Sigmoid colon (tissue), 7 donors: ENCODE measurements at places on chromosomes 1 and 21.

- H3K27ac ChIP-seq = no peak overlapping the region
- peaks cover 26% of the 10 kb centered on the region for H3K4me1 ChIP-seq
- H3K27me3 ChIP-seq = peaks cover 19% of the 10 kb centered on the region
- H3K36me3 ChIP-seq = no peaks in the 10 kb centered on the region
These were observed 2.8 kb upstream of the ADORA1 start for GRCh38 chr1:203124546-203125317.

GRCh38 chr21:45817345-45817744 lies 164.2 kb upstream of the COL6A1 start:
- no peak overlapping the region for H3K27ac ChIP-seq
- no peaks in the 10 kb centered on the region for H3K27me3 ChIP-seq
- no peaks in the 10 kb centered on the region for H3K36me3 ChIP-seq
- H3K4me3 ChIP-seq = no peak overlapping the region
- no peak for DNase-seq

DNA sequence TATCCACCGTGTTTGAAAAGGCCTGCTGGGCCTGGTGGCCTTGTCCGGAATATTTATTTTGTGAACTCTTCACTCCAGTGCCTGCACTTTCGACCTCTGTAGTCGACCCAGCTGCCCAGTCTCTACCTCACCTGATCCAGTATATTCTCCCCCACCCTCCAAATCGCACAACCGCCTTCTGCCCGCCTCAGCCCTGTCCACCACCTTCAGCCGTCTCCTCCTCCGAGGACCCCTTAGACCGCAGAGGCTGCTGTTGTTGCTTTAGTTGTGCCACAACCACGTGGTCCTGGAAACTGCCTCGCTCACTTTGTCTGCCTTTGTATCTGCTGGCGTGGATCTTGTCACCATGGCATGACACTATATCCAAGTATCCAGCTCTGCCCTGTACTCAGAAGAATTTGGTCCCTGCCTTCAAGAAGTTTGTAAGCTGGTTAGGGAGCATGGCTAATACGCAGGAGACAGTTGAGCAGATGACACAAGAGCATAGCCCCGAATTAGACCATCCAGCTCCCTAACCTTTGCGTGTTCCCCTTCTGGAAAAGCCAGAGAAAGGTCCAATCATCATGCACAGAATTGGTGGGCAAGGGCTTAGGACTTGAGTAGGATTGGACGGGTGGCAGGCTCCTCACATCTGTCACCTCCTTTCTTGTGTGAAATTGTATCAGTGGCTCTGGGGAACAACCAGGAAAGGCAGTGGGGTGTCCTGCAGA lies 1.5 kb downstream of the PHGDH start:
- peaks cover 20% of the 10 kb centered on the region for H3K4me1 ChIP-seq
- H3K27me3 ChIP-seq = no peaks in the 10 kb centered on the region
- no peaks in the 10 kb centered on the region for H3K36me3 ChIP-seq
- DNase-seq = no peak
- peak overlapping the region; percentile 53 for H3K4me3 ChIP-seq
- H3K27ac ChIP-seq = peak overlapping the region; percentile 84

- no peaks in the 10 kb centered on the region for H3K36me3 ChIP-seq
- H3K4me3 ChIP-seq = no peak overlapping the region
- H3K4me1 ChIP-seq = no peaks in the 10 kb centered on the region
- H3K27ac ChIP-seq = no peak overlapping the region
- peaks cover 8% of the 10 kb centered on the region for H3K27me3 ChIP-seq
- no peak for DNase-seq
These were observed 3.2 kb downstream of the SH2D5 start for GRCh38 chr1:20729155-20729931.

DNA sequence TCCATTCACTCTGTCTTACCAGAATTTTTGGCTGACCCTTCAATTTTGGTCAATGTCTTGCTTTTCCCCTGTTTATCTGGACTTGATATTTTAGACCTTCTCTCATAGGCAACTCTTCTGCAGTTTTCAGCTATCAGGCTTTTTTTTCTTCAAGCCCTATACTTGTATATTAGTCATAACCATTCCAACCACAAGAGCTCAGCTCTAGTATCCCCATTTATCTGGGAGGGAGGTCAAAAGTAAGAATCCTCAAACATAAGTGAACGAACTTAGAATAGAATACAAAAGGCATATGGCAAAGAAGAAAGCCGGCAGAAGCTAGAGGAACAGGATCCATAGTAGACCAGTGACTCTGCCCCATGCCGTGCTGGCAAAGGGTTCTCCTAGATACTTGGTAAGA lies 45.9 kb upstream of the TNFSF4 start:
- DNase-seq = no peak
- no peaks in the 10 kb centered on the region for H3K4me1 ChIP-seq
- H3K27me3 ChIP-seq = no peaks in the 10 kb centered on the region
- no peak overlapping the region for H3K4me3 ChIP-seq

DNA sequence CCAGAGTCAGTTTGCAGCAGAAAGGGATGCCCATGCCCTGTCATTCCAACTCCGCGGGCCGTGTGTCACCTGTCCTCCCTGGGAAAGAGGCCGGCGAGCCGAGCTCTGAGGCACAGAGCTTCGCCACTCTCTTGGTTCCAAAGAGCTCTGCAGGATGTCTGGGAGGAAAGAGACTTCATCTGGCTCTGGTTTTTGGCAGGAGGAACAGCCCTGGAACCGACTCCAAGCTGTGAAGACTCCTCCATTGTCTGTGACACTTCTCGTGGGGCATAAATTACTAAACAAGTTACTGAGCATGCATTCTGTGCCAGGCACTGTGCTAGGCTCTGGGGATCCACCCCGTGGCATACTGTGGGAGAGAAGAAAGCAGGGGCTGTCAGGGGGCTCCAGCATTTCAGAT lies 3.9 kb upstream of the FAM151A start:
- no peak overlapping the region for H3K4me3 ChIP-seq
- no peaks in the 10 kb centered on the region for H3K27me3 ChIP-seq
- H3K36me3 ChIP-seq = no peaks in the 10 kb centered on the region
- DNase-seq = no peak

DNA sequence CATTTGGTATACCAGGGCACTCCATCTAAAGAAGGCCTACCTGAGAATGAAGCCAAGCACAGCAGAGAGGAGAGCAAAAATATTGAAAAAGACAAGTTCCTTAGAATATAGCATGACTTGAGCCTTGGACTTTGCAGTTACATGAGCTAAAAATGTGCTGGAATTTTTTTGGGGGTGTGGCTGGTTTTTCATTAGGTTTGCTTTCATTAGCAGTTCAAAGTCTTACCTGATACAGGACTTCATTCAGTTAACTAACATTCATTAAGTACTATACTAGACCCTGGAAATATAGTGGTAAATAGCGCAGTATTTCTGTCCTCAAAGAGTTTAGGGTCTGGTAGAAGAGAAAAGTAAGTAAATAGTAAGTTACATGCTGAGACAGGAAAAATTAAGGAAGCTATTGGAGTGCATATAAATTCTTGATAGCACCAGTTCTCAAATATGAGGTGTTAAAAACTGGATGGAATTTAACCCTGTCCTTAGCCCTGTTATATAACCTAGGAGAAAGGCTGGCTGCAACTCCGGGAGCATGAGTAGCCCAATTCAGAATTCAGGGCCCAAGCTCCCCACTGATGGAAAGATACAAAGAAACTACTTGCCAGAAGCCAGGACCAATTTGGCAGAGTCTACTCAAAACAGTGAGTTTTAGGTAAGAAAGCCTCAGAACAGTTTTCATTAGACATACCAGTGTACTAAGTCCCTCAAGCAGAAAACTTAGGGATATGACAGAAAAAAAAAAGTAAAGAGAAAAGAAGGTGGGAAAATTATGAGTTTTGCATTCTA lies 3.1 kb upstream of the DOCK7 start:
- no peaks in the 10 kb centered on the region for H3K4me1 ChIP-seq
- H3K27me3 ChIP-seq = no peaks in the 10 kb centered on the region
- no peak overlapping the region for H3K4me3 ChIP-seq
- no peaks in the 10 kb centered on the region for H3K36me3 ChIP-seq
- H3K27ac ChIP-seq = peak overlapping the region; percentile 65
- DNase-seq = no peak

- H3K4me3 ChIP-seq = peak overlapping the region; percentile 71
- no peaks in the 10 kb centered on the region for H3K36me3 ChIP-seq
- peak overlapping the region; percentile 92 for H3K27ac ChIP-seq
- H3K27me3 ChIP-seq = no peaks in the 10 kb centered on the region
These were observed 827 bp downstream of the FMN2 start for GRCh38 chr1:240092301-240093119.

- no peaks in the 10 kb centered on the region for H3K36me3 ChIP-seq
- H3K27ac ChIP-seq = no peak overlapping the region
- no peak for DNase-seq
- peaks cover 16% of the 10 kb centered on the region for H3K4me1 ChIP-seq
- peaks cover 11% of the 10 kb centered on the region for H3K27me3 ChIP-seq
These were observed 175.1 kb downstream of the CAMTA1 start for GRCh38 chr1:6960291-6960811.

DNA sequence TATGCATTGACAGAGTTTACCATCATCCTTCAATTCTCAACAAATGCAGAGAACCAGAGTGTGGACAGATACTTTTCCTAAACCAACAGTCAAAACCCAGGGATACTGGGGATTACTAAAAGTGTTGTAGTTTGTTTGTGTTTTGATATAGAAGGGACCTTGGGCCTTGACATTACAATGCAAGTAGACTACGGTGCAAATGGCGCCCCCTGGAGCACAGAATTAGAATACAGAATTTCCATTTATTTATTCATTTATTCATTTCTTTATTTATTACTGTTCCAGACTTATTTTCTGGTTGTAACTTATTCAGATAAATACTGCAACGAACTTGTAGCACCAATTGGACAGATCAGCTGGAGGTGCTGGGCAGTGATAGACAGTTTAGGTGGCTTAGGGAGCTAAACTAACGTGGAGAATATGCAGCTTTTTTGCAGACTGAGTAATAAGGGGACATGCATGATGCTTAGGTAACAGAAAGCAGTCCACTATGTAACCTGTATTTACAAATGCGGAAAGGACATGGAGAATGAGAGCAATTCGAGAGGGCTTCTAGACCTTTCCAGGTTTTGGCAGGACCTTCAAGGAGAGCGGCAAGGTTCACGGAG lies 42.6 kb downstream of the KIRREL1 start:
- DNase-seq = no peak
- H3K4me1 ChIP-seq = no peaks in the 10 kb centered on the region
- no peaks in the 10 kb centered on the region for H3K36me3 ChIP-seq
- H3K27me3 ChIP-seq = no peaks in the 10 kb centered on the region

- no peak for DNase-seq
- no peak overlapping the region for H3K4me3 ChIP-seq
- H3K4me1 ChIP-seq = no peaks in the 10 kb centered on the region
- H3K27me3 ChIP-seq = no peaks in the 10 kb centered on the region
- H3K27ac ChIP-seq = no peak overlapping the region
These were observed 141.9 kb downstream of the SDCCAG8 start for GRCh38 chr1:243397613-243398321.
